ENCODE measurements at places on chromosomes 4 and X. TPM values are rescaled to one million over a fixed set of nuclear protein-coding genes. Genes with fewer than 3 reads are reported as not detected.

- no peaks in the 10 kb centered on the region for H3K4me1 ChIP-seq
- H3K27ac ChIP-seq = no peak overlapping the region
- H3K27me3 ChIP-seq = no peaks in the 10 kb centered on the region
These were observed 122.4 kb downstream of the C4orf33 start for GRCh38 chr4:129218360-129218759.

- no peak overlapping the region for H3K27ac ChIP-seq
- H3K27me3 ChIP-seq = no peaks in the 10 kb centered on the region
- no peak overlapping the region for H3K4me3 ChIP-seq
- H3K4me1 ChIP-seq = no peaks in the 10 kb centered on the region
These were observed 46.7 kb upstream of the BTC start for GRCh38 chr4:74840936-74841509.

DNA sequence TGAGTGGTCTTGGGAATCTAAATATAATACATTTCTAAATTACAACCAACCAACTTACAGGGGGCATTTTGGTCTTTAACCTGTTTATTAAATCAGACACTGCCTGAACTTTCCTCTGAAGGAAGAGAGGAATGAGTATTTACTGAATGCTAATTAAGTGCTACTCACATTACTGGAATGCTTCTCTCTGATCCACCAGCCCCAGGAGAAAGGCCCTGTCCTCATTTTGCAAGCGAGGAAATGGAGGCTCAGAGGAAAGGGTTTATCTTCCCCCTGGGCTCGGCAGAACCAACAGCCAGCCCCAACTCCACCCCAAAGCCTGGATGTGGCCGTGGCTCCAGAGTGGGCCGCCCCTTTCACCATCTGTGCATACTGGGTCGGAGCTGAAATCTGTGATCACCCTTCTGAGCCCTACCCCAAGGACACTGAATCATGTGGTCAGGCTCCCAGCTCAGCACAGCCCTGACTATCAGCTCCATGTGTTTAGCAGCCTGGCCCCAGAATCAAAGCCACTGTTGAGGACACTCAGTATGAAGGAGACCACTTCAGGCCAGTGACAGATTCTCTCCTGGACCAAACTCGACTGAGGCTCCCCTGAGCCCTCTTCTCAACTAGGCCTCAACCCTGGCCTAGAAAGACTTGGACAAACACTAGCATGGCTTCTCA, 56.7 kb upstream of the ENPP6 start:
- H3K27me3 ChIP-seq = no peaks in the 10 kb centered on the region
- no peak overlapping the region for H3K4me3 ChIP-seq
- H3K27ac ChIP-seq = no peak overlapping the region
- peak; percentile 44 for DNase-seq

GRCh38 chr4:138405934-138406567, 163.9 kb upstream of the SLC7A11 start:
- DNase-seq = no peak
- H3K27ac ChIP-seq = no peak overlapping the region
- no peaks in the 10 kb centered on the region for H3K27me3 ChIP-seq
- no peaks in the 10 kb centered on the region for H3K4me1 ChIP-seq
- no peaks in the 10 kb centered on the region for H3K36me3 ChIP-seq
- H3K4me3 ChIP-seq = no peak overlapping the region

GRCh38 chr4:153684971-153685371, 891 bp downstream of the TLR2 start:
- no peak overlapping the region for H3K27ac ChIP-seq
- H3K27me3 ChIP-seq = peaks cover 48% of the 10 kb centered on the region
- DNase-seq = no peak

DNA sequence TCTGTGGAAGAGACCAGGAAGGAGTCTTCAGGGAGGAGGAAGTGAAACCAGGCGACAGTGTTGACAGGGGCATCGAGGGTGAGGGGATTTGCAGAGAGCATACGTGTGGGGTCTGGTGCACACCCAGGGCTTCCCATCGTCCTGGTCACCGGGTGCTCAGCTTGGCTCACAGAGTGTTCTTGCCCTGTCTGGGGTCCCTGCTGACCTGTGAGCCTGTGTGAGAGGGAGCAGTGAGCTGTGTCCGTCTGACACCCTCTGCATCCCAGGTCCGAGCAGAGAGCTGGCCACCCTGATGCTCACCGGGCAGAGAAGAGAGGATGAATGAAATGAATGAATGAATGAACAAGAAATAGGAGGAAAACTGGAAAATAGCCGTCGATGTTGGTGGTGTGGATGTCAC, 46.5 kb downstream of the CPZ start:
- no peak for DNase-seq
- no peaks in the 10 kb centered on the region for H3K4me1 ChIP-seq
- no peak overlapping the region for H3K27ac ChIP-seq
- H3K27me3 ChIP-seq = peaks cover 9% of the 10 kb centered on the region
- H3K36me3 ChIP-seq = no peaks in the 10 kb centered on the region

DNA sequence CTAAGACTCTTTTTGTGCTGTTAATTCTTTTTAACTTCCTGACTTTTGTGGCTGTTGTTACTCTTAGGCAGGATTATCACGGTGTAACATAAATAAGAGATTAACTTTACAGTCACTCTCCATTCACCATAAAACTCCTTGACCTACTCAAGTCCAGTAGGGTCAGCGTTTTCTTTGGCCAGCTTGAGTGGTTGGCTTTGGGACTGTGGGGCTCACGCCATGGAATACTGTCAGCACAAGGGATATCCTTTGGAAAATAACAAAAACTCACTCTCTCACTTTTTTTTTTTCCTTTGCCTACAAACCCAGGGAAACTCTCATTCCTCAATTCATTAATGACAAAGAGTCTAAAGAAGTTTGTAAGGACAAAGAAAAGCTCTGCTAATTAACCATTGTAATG, 89.4 kb upstream of the TLL1 start:
- no peak overlapping the region for H3K27ac ChIP-seq
- no peaks in the 10 kb centered on the region for H3K27me3 ChIP-seq
- H3K36me3 ChIP-seq = no peaks in the 10 kb centered on the region
- no peak for DNase-seq

GRCh38 chr4:137700751-137701150, 168.5 kb upstream of the PCDH18 start:
- no peaks in the 10 kb centered on the region for H3K4me1 ChIP-seq
- no peak for DNase-seq
- no peaks in the 10 kb centered on the region for H3K36me3 ChIP-seq
- H3K27me3 ChIP-seq = no peaks in the 10 kb centered on the region
- H3K27ac ChIP-seq = no peak overlapping the region

DNA sequence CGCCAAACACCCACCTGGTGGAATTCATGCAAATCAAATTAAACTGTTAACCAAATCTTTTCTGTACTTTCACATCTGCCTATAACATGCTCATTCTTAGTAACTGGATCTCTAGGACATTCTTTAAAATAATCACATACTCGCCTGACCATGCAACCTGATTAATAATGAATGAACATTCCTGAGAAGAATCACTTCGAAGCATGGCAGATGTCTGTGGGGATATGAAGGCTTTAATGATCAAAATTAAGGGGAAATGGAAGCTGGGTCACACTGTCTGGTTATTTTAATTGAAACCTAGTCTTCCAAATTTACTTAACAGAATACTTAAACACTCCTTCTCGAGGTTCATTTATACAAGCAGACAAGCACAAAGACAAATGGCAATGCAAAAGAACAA, 44.2 kb downstream of the MID1 start:
- no peaks in the 10 kb centered on the region for H3K36me3 ChIP-seq
- DNase-seq = no peak
- H3K4me3 ChIP-seq = no peak overlapping the region
- H3K27me3 ChIP-seq = no peaks in the 10 kb centered on the region
- no peaks in the 10 kb centered on the region for H3K4me1 ChIP-seq

DNA sequence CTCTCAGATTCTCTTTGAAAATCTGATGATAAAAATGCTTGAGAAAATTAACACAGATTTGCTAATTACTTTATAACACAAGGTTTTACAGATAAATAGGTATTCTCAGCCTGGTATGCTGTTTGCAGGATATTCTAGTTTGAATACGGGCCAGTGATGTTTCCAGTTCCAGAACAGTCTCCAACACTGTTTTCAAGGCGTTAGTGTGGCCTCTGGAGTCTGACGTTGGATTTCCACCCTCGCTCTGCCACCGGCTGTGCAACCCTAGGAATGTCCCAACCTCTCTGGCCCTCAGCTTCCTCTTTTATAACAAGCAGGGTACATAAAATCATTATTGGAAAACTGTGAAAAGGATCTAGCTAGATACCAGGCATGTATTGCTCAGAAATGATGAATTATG, 23.8 kb upstream of the CYP4V2 start:
- no peak for DNase-seq
- no peak overlapping the region for H3K27ac ChIP-seq
- H3K4me1 ChIP-seq = peaks cover 23% of the 10 kb centered on the region
- no peaks in the 10 kb centered on the region for H3K36me3 ChIP-seq
- no peaks in the 10 kb centered on the region for H3K27me3 ChIP-seq

DNA sequence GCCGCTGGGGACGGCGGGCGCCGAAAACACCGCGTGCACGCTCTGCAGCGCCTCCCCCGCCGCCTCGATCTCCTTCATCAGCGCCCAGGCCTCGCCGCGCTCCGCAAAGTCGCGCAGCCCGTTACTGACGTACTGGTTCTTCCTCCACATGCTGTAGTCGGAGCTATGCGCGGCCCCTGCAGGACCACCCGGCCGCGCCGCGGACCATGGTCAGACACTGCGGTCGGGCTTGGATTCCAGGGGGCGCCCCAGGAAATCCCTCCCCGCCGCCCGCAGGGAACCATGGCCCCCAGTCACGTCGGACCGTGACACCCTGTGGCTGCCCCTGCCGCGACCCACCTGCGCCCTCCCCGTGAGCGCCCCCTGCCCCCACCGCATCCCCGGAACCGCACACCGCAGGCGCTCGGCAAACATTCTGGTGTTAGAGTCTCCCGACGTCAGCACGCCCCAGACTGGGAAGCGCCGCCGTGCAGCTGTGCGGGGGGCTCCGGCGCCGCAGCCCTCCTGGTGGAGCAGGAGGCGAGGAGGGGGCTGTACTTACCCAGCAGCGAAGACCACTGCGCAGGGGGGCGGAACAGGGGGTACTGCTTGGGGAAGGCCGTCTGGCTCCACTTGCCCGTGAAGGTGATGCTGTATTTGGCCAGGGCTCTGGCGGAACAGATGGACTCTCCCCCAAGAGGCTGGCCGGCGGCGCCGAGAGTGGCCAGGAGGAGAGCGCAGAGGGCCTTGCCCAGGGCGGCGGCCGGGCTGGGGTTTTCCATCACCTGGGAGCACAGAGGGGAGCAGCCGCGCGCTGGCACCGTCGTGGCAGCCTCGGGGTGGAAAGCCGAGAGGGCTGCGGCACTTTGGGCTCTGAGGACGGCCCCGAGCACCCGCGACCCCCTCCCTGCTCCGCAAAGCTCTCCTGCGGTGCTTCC, 814 bp downstream of the SPON2 start:
- no peak overlapping the region for H3K4me3 ChIP-seq
- no peak overlapping the region for H3K27ac ChIP-seq
- no peaks in the 10 kb centered on the region for H3K36me3 ChIP-seq
- no peaks in the 10 kb centered on the region for H3K4me1 ChIP-seq
- peaks cover 78% of the 10 kb centered on the region for H3K27me3 ChIP-seq
- peak; percentile 82 for DNase-seq

DNA sequence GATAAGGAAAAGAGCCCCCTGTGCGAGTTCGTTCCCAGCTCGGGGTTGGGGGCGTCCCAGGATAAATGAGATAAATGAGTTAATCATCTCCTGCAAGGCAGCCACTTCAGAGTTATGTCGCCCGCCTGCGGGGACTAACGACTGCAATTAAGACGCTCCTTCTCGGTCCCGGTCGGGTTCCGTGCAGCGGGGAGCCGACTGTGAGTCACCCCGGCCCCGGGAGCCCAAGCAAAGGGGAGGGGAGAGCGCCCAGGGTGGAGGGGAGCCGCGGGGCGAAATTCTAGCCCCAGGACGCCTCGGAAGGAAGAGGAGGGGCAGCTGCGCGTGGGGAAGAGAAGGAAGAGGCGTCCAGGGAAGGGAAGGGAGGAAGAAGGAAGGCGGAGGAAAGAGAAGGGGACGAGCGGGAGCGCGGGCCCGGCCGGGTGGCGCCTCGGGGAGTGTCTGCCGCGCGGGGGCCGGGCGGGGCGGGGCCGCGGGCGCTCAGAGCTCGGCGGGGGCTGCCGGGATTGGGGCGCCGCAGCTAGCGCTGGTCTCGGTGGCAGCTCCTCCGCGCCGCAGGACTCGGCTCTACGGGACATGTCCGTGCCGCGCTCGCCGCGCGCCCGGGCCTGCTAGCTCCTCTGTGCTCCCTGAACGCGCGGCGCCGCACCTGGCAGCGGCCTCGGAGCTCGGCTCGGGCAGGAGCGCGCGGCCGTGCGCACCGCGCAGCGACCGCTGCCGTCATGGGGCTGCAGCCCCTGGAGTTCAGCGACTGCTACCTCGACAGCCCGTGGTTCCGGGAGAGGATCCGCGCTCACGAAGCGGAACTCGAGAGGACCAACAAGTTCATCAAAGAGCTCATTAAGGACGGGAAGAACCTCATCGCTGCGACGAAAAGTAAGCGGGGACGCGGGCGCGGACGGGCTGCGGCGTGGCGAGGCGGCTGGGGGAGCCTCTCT, at the start of gene ARHGAP10:
ARHGAP10 (plus strand) TSS at position 509 of the 938 bp plus-strand sequence; CDS start at position 723, 214 bp downstream.
- H3K4me1 ChIP-seq = peaks cover 3% of the 10 kb centered on the region
- peaks cover 38% of the 10 kb centered on the region for H3K27me3 ChIP-seq
- H3K4me3 ChIP-seq = peak within 1 kb of the TSS; percentile 87
- DNase-seq = peak; percentile 92
- H3K36me3 ChIP-seq = no peaks in the 10 kb centered on the region

GRCh38 chr4:94345266-94345665, 2.6 kb upstream of the HPGDS start:
- H3K27me3 ChIP-seq = no peaks in the 10 kb centered on the region
- H3K36me3 ChIP-seq = no peaks in the 10 kb centered on the region
- H3K4me3 ChIP-seq = no peak overlapping the region
- no peak overlapping the region for H3K27ac ChIP-seq
- DNase-seq = no peak

DNA sequence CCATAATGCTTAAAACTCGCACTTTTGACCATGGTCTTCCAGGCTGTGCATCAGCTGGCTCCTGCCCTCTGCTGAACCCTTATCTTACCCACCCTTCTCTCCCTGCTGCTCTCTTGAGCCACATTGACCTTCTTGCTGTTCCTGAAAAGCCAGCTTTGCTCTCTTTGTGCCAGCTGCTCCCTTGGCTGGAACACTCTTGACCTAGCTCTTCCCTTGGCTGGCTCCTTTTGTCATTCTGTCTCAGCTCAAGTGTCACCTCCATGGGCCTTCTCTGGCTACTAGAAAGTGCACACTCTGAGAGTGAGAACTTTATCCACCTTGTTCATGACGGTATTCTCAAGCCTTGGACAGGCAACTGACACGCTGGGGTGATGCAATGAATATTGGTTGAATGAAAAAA, 112.1 kb downstream of the MGST2 start:
- H3K27me3 ChIP-seq = no peaks in the 10 kb centered on the region
- no peak overlapping the region for H3K4me3 ChIP-seq
- peaks cover 7% of the 10 kb centered on the region for H3K36me3 ChIP-seq
- no peak for DNase-seq

Gene EOLA2
- 26.3 TPM for total RNA-seq

Gene MSX1
- total RNA-seq = 1.3 TPM

Gene STPG2
- total RNA-seq = 0.13 TPM

Gene CPZ
- 25.4 TPM for total RNA-seq

Gene ARHGAP36
- 0.93 TPM for total RNA-seq

Gene MAGEE1
- 7.1 TPM for total RNA-seq

Gene GC
- 1.0 TPM for total RNA-seq

Gene ASB12
- total RNA-seq = 0.48 TPM

Gene TCEAL6
- not detected for total RNA-seq

Gene DCAF8L1
- not detected for total RNA-seq

All from endodermal cell (in vitro differentiated cells).